GM23338 (cell line): ENCODE measurements at places on chromosomes 5 and 9.
A peak's percentile ranks its signal among the peaks of the same experiment; 100 is the strongest.

DNA sequence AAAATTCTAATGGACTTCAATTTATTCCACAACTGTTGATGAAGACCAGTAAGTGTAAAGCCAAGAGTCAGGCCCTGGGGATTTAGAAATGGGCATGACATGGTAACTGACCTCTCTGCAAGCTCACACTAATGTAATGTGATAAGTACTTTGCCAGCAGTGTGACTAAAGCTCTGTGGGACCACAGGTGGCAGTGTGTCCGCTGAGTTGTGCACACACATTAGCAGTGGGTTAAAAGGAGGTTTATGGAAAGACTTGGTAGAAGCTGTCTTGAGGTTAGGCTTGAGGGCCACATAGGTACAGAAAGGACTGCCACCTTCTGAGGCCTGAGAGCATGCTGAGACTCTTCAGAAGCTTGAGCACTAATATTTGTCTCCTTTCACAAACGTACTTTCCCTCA, 67.6 kb downstream of the UBAP1 start:
- DNase-seq: no peak

DNA sequence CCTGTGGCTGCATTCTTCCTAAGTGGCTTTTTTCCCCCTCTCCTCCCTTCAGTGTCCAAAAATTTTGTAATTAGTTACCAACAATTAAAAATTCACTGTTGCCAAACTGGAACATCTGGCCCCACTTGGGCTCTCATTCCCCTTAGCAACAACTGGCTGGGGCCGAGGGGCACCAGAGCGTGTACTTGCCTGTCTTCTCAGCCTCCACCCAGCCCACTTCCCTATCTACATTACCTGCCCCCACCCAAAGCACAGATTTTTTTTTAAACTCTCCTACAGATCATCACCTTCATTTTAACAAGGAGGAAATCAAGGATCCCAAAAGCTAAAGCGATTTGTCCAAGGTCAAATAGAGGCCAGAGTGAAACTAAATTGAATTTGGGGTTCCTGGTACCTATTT, 278.8 kb downstream of the EBF1 start:
- DNase-seq: no peak

DNA sequence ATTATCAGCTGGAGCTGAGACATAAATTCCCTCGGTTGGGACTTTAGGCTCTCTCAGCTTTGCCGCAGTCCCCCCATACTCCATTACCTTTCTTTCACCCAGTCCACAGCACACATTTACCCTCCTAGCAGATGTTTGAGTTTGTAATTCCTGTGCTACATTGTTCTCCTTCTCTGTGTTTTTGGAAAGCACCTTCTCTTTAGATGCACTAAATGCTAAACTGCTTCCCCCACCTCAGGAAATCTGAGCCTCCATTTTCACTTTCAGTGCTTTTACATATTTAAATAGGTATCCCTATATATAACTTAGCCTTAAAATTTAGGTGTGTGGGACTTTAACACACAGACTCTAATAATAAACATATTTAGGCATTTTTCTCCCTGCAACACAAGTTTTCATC, 356.9 kb downstream of the NFIB start:
- no peak for DNase-seq

GRCh38 chr9:18869725-18870124, 163.3 kb downstream of the SAXO1 start:
- no peak for DNase-seq

DNA sequence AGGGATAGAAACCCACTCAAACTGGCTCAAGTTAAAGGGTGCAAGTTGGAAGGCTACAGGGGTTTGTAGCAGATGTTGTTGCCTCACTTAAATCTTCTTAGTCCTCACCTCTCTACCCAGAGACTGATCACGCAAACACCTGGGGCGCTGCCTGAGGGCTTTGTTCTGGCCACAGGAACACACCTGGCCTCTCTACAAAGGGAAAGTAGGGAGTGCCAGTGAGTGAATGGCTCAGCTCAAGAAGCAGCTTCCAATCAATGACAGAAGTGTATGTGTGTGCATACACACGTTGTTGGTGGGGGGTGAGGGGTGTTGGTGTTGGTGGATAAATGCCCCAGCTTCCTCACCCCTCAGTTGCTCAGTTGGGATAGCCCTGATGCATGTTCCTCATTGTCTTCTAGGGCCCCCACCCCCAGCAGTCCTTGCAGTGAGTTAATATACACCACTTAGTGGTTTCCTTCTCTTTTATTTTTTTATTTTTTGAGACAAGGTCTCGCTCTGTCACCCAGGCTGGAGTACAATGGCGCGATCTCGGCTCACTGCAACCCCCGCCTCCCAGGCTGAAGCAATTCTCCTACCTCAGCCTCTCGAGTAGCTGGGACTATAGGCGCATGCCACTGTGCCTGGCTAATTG, 30.6 kb upstream of the CTNNA1 start:
- peak; percentile 63 for DNase-seq

- DNase-seq: no peak
Observed at GRCh38 chr9:130980526-130980925, 28.4 kb upstream of the LAMC3 start.
